Activated CD4-positive, alpha-beta T cell treated with anti-CD3 and anti-CD28 coated beads, Interleukin-2, amount 50 U/mL, for 24 hours (primary cell): ENCODE measurements at places on chromosomes 7 and 10.

DNA sequence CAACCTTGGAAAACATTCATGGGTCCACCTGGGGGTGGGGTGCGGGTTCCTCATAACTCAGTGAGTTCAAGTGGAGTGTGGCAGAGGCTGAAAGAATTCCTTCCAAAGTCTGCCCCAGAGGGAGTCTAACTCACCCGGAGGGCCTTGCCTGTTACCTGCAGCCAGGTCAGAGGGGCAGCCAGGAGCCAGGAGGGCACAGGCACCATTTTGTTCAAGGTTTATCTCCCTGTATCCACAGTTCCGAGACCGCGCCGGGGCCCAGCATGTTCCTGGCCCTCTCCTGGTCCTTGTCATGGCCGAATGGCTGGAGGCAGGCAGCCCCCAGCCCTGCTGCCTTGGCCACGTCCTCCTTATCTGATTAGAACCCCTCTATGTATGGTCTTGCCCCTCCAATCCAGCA is 11.4 kb upstream of the DOCK1 start:
- DNase-seq: no peak

DNA sequence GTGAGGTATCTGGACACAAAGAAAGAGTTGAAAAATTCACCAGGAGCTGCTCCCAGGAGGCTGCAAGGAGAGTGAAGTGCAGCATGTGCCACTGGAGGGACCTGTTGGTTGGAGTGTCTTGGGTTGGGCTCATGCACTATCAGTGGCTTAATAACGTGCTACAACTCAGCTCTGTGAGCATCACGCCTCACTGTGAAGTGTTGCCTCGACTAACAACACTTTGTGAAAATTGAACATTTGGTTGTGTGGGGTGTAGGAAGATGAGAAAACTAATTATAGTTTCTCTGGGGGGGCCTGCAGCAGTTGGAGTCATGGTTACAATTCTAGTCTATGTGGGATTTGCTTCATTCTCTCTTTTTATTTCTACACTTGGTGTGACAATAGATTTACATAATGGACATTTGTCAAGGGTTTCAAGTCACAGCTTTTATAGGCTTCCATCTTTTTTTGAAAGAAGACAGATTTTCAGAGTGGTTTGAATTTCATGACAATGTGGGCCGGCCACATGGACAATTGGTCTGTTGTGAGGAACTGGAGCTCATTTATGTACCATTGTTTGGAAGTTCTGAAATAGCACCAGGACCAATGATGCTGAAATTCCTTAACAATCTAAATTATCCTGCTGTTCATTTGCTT is 121.3 kb downstream of the RAMP3 start:
- DNase-seq: no peak

DNA sequence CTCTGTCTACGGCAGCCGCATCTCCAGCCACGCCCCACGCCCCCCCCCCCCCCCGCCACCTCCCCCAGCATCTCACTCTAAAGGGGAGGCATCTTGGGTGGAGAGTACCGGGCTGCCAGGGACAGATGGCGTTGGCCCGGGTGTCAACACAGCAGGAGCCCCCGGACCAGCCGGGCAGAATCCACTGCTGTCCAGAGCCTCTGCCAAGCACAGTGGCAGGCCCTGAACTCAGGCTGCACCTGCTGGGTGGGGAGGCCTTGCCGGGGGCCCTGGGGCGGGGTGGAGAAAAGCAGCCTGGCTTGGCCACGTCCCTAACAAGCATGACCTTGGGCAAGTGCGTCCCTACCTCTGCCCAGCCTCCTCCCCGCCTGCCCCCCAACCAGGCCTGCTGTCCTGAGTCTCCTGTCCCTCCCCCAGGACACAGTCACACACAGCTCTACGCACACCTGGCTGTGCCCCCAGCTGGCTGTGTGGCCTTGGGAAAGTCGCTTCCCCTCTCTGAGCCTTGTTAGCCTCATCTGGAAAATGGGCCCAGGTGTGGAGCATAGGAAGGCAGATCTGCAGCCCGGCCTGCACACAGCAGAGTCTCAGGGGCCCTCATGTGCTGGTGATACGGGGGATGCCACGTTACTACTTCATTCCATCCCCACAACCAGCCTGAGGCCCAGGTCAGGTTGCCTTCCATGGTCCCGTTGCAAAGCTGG is 45.2 kb downstream of the MICALL2 start:
- DNase-seq: no peak

GRCh38 chr7:1348096-1348822 is 111.0 kb downstream of the MICALL2 start:
- no peak for DNase-seq

DNA sequence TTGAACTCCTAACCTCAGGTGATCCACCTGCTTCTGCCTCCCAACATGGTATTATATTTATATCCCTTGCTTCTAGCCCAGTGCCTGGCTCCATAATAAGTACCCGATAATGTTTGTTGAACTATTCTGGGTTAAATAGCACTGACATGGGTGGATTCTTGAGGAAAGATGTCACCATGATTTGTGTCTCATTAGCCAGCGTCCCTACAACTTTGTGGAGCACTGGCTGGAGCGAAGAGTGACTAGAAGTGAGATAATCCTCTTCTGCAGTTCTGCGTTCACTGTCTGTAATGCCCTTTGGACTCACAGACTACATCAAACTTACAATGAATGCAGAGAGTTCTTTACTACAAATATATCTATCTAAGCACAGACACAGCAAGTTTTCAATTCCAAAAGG is 16.9 kb upstream of the AKR1E2 start:
- DNase-seq: no peak

- DNase-seq: no peak
These were observed at the start of gene ADIRF for GRCh38 chr10:86968271-86968993. Gene ADIRF (plus strand): TSS chr10:86968482. CDS start chr10:86968545, 63 bp downstream.

- DNase-seq: no peak
These were observed 27.2 kb downstream of the ATE1 start for GRCh38 chr10:121900443-121901174.

- DNase-seq: no peak
These were observed 89.3 kb downstream of the CHST15 start for GRCh38 chr10:124003871-124004662.
